Hepatic stellate cell (primary cell): ENCODE measurements at places on chromosomes 3 and 15.

DNA sequence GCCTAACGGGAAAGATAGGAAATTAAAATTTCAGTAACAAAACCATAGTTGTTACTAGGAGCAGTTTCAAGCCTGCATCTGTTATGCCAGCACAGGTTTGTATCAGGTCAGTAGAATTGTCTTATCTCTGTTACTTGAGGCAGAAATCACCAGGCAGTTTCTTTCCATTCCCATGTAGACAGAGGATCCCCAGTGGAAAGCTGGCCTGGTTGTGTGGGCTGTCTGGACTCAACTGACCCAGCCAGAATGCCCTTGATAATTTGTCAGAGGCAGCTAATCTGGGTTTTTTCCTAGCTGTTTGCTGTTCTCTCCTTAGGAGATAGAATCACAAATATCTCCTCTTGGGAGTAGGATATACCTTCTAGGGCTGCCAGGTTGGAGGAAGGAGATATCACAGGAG, 1044.7 kb downstream of the IGSF11 start:
- DNase-seq: no peak

DNA sequence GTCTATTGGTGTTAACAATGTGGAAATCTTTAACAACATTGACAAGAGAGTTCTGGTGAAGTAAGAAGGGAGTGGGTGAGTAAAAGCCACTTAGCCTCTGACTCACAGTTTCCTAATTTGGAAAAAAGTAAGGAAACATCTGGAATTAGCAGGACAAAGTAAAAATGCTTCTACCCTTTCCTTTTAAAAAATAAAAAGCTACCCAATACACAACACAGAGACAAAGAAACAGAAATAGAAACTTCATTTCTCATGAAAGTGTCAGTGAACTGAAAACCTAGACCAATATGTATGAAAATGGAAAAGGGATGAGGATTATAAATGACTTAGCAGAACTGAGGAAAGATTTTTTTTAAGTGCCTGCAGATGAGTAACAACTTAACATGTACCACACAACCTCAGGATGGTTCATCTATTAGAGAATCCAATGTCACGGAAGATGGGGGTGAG, 65.4 kb downstream of the SSR3 start:
- DNase-seq: no peak

- DNase-seq: no peak
Observed at GRCh38 chr3:46353090-46353489, 821 bp upstream of the CCR2 start.

- peak; percentile 52 for DNase-seq
Observed at GRCh38 chr15:89912145-89912673, 543 bp downstream of the ARPIN start.

- no peak for DNase-seq
Observed at GRCh38 chr15:39627451-39628143, 46.7 kb downstream of the THBS1 start.

DNA sequence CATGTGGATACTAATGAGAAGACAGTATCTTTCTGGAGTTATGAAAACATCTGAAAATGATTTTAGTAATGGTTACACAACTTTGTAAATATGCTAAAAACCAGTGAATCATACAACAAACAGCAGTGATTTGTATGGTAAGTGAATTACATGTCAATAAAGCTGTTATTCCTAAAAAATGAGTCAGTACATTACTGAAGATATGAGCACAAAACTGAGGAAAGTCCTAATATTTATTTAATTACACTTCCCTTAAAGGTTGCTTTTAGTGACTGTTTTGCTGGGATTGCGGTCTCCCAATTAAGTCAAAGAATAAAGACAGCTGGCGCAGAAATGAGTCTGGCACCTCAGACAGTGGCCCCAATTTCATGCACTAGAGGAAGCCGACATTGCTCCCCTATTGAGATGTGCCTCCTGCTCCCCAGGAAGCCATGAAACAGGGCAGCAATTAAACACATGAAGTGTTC, 50.9 kb upstream of the FSIP1 start:
- no peak for DNase-seq

DNA sequence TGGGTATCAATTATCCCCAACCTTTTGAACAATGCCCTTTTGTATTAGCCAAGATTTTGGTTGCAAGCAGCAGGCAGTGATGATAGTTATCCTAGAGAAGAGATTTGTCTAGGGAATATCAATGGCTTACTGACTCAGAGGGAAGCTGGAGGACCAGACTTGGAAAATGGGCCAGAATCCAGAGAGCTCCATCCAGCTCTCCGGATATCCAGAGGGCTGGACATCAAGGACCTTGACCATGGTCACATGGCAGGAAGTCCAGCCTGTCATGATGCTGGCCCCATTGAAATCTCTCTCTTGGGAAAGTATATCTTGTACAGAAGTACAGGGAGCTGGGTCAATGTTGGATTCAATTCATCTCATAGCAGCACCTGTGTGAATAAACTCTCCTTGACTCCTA, 148.5 kb upstream of the PDZRN3 start:
- DNase-seq: no peak

DNA sequence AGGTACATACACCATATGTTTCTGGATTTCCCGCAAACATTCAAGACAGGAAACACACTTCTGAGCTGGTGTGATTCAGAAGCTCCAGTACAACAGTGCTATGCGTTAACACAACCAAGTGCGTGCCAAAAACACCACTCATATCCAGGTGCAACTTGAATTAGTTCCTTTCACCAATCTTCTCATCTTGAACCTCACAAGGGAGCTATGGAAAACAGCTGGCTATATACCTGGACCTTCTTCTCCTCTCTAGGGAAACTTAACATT, 31.3 kb downstream of the SUSD5 start:
- no peak for DNase-seq

- DNase-seq: peak; percentile 47
Observed at GRCh38 chr3:78258798-78259197, 1218.9 kb downstream of the ROBO2 start.

DNA sequence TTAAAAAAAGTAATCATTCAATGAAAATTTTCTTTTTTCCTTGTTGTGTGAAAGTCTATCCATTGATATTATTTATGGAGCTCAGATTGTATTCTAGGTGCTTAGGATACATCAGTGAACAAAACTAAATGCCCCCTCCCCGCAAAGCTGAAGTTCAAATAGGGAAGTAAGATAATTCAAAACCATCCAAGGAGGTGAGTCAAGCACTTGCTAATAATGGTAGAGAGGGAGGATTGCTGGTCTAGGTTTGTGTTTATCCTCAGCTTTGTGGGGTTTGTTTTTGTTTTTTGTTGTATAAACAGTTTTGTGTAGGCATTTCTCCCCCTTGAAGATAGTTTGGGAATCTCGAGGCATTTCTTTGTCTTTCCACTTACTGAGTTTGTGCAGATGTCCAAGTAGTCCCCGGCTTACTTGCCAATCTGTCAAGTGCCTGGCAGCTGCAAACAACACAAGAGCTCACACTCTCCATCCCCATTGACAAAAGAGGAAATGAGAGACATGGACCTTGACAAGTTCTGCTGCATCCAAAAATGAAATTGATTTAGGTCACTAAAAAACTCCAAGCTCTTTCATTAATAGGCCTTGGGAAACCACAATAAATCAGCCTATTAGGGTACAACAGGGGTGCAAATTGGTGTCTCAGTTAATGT, 575.8 kb upstream of the TBL1XR1 start:
- DNase-seq: no peak

- no peak for DNase-seq
Observed at GRCh38 chr3:18489939-18490338, 64.8 kb upstream of the SATB1 start.

DNA sequence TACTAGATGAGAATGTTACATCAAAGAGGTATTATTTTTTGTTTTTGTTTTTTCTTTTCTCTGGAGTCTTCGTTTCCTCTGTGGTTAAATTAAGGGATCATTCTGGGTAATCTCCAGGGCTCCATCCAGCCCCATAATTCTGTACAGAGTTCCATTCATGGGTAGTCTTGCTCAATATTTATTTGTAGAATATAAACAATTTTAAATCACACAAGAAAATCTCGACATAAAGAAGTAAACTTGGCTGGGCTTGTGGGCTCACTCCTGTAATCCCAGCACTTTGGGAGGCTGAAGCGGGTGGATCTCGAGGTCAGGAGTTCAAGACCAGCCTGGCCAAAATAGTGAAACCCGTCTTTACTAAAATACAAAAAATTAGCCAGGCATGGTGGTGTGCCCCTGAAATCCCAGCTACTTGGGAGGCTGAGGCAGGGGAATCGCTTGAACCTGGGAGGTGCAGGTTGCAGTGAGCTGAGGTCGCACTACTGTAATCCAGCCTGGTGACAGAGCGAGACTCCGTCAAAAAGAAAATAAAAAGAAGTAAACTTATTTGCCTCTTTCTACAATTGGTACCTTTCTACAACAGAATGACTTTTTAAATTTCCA, 166.8 kb upstream of the TGFBR2 start:
- no peak for DNase-seq

DNA sequence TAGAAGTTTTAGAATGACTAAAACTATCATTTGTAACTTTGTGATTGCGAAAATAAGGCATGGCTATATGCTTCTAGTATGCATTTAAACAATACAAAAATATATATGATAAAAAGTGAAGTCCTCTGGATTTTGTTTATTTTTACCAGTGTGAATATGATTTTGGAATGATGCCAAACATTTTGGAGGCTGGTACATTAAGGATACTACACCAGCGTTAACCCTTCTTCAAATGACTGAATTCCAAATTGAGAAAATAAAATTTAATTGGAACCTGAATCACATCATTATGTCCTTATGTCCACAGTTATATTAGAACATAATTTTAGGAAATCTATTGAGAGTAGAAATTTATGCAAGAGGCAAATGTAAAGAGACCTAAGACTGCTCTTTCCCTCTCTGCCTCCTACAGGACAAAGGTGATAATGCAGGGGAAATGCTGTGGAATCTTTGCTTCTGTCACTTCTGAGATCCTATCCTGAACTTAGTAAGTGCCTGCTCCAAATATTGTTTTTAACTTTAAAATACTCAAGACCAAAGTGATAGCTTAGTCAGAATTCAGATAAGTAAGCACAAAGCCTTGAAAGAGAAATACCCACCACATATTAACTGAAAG, 121.1 kb upstream of the NANOGP8 start:
- DNase-seq: no peak

GRCh38 chr15:90623854-90624253, 93.3 kb upstream of the BLM start:
- DNase-seq: no peak

- no peak for DNase-seq
Observed at GRCh38 chr3:164235289-164236028, 842.8 kb downstream of the SI start.

- no peak for DNase-seq
Observed at GRCh38 chr3:16848007-16848406, 36.7 kb upstream of the PLCL2 start.

GRCh38 chr15:82714016-82714415, 4.3 kb upstream of the AP3B2 start:
- no peak for DNase-seq

DNA sequence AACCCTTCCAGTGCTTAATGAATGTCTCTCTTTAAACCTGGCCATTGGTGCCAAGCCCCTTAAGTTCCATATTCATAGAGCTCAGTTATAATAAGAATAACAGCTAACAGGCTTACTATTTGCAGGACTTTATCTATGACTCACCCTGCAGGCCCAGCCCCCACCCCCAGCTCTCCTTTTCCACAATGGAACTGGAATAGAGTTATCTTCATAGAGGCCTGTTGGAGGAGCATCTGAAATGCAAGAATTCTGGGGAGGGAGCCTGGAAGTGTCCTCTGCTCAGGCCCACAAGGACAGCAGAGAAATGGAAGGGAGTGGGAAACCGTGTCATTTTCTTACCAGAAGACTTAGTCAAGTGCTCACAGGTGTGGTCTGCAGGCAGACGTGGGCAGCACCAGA, 52.8 kb downstream of the SEMA5B start:
- DNase-seq: peak; percentile 64

- DNase-seq: peak; percentile 88
Observed at GRCh38 chr3:8851703-8852102, 82.3 kb upstream of the OXTR start.

DNA sequence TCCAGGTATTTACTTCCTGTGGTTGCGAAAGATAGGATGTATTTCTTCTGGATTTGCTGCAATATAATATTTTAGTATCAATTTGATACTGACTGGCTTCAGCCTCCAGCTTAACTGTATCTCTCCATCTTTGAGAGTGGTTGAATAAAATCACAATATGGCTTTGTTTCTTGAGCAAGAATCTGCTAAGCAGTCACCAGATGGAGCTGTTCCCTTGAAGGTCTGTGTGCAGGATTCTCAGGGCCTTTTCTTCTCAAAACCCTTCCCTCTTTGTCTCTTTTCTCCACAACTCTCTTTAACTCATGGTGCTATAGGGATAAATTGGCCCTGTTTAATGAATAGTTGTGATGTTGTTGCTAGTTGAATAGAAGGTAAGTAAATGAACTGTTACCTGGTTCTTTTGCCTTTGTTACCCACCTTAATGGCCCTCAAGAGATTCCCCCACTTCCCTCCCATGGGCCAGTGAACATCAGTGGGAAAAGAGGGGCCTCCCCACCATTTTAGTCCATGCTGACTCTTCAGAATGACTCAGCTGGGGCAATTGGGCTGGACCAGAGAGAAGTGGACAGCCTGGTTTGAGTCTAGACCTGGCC, 34.8 kb upstream of the RAB6B start:
- DNase-seq: peak; percentile 58

GRCh38 chr3:156637480-156638022, 36.8 kb upstream of the TIPARP start:
- no peak for DNase-seq

DNA sequence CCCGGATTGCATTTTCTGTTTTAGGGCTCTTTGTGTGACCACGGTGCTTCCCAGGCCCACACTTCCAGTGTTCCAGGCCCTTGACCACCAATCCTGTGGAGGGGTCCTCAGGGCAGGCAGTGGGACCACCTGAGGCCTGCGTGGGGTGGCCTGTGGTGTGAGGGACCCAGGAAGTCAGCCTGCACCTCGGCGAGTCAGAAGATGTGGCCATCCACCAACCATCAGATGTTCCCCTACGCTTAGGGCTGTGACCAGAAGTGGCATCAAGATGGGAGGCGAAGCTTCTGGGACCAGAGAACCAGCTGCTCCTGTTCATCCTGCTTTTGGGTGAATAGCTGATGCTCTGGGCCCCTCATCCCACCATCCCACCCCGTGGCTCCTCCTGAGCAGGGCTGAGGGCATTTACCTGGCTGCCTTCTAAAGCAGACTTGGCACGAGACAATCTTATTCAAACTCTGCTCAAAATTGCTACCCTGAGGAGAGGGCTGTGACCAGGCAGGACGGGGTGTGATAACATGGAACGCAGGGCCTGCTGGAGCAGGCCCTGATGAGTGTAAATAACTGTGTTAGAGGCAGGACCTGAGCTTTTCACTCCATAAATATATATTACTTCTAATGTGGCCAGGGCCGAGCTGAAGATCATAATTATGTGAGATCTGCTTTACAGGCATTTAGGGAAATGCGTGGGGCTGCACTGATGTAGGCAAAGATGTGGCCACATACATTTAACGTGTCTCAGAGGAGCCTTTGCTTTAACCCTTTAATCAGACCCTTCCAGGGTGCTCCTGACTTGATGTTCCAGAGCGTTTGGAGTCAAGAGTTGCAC, 28.8 kb downstream of the SMAD3 start:
- DNase-seq: no peak

- DNase-seq: no peak
Observed at GRCh38 chr3:73475175-73475574, 149.6 kb downstream of the PDZRN3 start.
